ENCODE measurements at places on chromosomes 6 and 20. TPM values are rescaled to one million over a fixed set of nuclear protein-coding genes. Genes with fewer than 3 reads are reported as not detected.

- no peak for DNase-seq
Measured at GRCh38 chr20:6519556-6519955, 247.9 kb upstream of the BMP2 start.

DNA sequence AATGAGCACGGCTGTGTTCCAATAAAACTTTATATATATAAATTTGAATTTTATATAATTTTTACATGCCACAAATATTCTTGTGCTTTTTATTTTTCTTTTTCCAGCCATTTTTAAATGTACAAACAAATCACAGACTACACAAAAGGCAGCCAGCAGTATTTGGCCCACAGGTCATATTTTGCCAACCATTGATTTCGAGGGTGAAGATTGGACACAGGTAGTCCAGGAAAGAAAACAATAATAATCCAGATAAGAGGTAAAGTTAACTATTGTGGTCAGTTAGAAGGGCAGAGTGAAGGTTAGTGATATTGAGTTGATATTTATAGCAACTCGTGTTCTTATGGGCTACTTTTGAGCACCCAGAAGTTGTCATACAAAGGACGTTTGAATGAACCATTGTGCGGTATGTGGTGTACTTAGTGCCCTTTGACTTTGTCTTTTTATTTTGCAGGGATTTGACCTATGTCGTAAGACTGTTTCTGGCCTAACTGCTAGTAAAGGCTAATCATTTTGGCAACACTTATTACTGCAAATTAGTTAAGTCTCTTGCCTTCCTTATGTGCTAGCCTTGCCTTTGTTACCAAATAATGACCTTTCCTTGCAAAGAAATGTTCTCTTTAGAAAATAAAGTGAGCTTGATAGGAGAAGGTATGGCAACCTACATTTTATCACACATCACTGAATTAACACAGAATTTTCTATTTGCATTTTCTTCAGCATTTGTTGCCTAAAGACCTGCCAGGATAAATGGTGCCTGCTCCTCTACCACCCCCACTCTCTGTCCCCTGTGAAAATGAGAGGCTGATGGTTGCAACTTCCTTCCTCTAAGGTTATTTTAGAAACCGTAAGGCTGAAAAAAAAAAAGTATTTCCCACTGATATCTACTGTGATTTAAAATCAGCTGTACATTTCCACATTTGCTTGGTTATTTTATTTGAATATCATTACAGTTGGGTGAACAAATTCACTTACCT, 493.9 kb upstream of the SOX4 start:
- no peak for DNase-seq

- DNase-seq: peak; percentile 37
Measured at GRCh38 chr20:34343458-34344211, 19.4 kb upstream of the ITCH start.

Gene TMEM244
- not detected for total RNA-seq

Measured in transverse colon (tissue), 4 donors.